ENCODE measurements at places on chromosomes 6 and 20.

- H3K27ac ChIP-seq, result no peak overlapping the region
- H3K27me3 ChIP-seq, result peaks cover 1% of the 10 kb centered on the region
- H3K4me3 ChIP-seq, result no peak overlapping the region
- no peak for DNase-seq
These were observed 871.5 kb downstream of the QKI start for GRCh38 chr6:164286011-164286410.

GRCh38 chr20:60877071-60877857, 374.8 kb upstream of the CDH4 start:
- no peaks in the 10 kb centered on the region for H3K36me3 ChIP-seq
- no peaks in the 10 kb centered on the region for H3K4me1 ChIP-seq

DNA sequence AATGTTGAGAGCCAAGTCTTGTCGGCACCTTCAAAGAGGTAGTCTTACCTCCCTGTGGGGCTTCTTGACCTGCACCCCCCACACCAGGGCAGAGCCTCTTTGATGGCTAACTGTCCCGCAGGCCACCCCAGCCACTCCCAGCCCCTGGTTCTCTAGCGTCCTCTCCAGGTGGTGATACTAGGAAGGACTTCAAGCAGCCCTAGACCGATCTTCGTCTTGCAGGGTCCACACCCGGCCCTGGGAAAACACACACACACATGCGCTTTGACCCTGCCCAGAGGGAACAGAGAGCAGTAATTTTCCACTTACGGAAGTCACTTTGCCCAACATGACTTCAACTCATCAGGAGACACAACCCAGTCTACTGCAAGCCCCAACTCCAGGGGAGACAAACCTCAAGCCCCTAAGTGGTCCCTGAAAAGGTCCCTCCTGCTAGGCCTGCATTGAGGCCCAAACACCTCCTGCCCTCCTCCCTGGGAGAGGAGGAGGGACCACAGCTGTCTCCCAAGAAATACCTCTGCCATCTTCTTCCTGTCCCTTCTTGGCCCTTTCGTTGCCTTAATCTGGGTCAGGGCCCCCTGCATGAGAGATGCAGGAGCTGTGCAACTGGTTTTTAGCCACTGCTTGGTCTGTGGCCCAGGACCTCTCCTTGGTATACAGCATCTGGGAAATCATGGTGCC, 2.9 kb upstream of the BPIFB1 start:
- DNase-seq, result no peak
- H3K27ac ChIP-seq, result no peak overlapping the region
- no peak overlapping the region for H3K4me3 ChIP-seq
- H3K36me3 ChIP-seq, result no peaks in the 10 kb centered on the region
- peaks cover 14% of the 10 kb centered on the region for H3K27me3 ChIP-seq
- no peaks in the 10 kb centered on the region for H3K4me1 ChIP-seq

DNA sequence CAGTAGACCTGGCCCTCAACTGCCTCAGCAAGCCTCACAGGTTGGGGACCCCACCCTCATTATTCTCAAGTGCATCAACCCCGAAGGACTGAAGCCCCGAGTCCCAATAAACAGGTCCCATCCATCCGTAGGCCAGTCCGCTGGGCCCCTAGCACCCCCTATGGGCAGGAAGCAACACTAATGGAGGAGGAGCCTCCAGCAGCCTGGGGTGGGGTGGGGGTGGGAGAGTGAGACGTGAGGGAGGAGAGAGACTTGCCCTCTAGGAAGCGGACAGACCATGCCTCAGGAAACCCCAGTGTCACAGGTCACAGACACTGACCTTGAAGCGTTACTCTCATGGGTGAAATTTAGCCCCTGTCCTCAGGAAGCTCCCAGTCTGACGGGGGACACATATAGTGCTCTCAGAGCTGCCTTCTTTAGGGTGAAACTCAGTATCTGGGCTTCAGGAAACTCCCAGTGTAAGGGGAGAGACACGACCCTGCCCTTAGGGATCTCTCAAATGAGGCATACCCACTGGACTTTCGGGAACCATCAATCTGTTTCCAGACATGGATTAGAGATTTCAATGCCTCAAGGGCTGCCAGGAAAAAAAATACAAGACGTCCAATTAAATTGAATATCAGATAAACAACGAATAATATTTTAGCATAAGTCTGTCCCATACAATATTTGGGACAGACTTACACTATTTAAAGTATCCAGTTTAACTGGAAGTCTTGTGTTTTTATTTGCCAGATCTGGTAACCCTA, 125.8 kb downstream of the MRPL14 start:
- no peak for DNase-seq
- no peak overlapping the region for H3K27ac ChIP-seq
- no peaks in the 10 kb centered on the region for H3K4me1 ChIP-seq
- H3K27me3 ChIP-seq, result peaks cover 16% of the 10 kb centered on the region
- no peaks in the 10 kb centered on the region for H3K36me3 ChIP-seq
- H3K4me3 ChIP-seq, result peak overlapping the region; percentile 41

- peaks cover 25% of the 10 kb centered on the region for H3K4me1 ChIP-seq
- no peak overlapping the region for H3K4me3 ChIP-seq
- no peak for DNase-seq
- H3K27me3 ChIP-seq, result peaks cover 3% of the 10 kb centered on the region
- H3K27ac ChIP-seq, result no peak overlapping the region
These were observed 173.6 kb downstream of the CDKAL1 start for GRCh38 chr6:20707870-20708269.

GRCh38 chr20:45345104-45345936, 2.9 kb downstream of the SDC4 start:
- H3K4me1 ChIP-seq, result peaks cover 14% of the 10 kb centered on the region
- no peak overlapping the region for H3K4me3 ChIP-seq
- H3K27ac ChIP-seq, result no peak overlapping the region
- H3K36me3 ChIP-seq, result no peaks in the 10 kb centered on the region
- peaks cover 4% of the 10 kb centered on the region for H3K27me3 ChIP-seq

DNA sequence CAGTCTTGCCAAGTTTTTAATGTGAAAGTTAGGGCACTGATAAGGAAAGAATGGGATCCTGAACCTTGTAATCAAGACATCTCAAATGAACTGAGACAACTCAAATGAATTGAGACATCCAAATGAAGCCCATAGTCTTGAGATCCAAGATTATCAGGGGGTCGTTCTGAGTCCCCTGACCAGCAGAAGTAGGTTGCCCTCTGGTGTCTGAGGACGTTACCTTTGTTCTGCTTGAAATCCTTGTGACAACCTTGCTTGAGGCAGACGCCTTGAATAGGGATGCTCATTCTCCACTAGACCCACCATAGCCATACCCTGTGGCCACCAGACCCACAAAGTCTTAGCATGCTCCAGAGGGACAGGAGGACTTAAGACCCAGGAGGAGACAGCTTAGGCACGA, 37.7 kb downstream of the ZBTB9 start:
- no peak overlapping the region for H3K4me3 ChIP-seq
- no peaks in the 10 kb centered on the region for H3K27me3 ChIP-seq
- H3K36me3 ChIP-seq, result no peaks in the 10 kb centered on the region
- peak overlapping the region; percentile 40 for H3K27ac ChIP-seq

- no peak for DNase-seq
- no peak overlapping the region for H3K4me3 ChIP-seq
- no peaks in the 10 kb centered on the region for H3K36me3 ChIP-seq
- peaks cover 2% of the 10 kb centered on the region for H3K27me3 ChIP-seq
- no peak overlapping the region for H3K27ac ChIP-seq
- H3K4me1 ChIP-seq, result no peaks in the 10 kb centered on the region
These were observed 56.5 kb downstream of the QRSL1 start for GRCh38 chr6:106685833-106686232.

- no peaks in the 10 kb centered on the region for H3K27me3 ChIP-seq
- no peaks in the 10 kb centered on the region for H3K4me1 ChIP-seq
- DNase-seq, result no peak
- no peak overlapping the region for H3K27ac ChIP-seq
- H3K36me3 ChIP-seq, result peaks cover 3% of the 10 kb centered on the region
- no peak overlapping the region for H3K4me3 ChIP-seq
These were observed 261.4 kb upstream of the TFAP2D start for GRCh38 chr6:50451826-50452400.

- H3K27ac ChIP-seq, result no peak overlapping the region
- H3K36me3 ChIP-seq, result peaks cover 4% of the 10 kb centered on the region
- no peak overlapping the region for H3K4me3 ChIP-seq
- DNase-seq, result no peak
- no peaks in the 10 kb centered on the region for H3K4me1 ChIP-seq
These were observed 14.2 kb upstream of the DHX35 start for GRCh38 chr20:38947931-38948362.

GRCh38 chr6:51619042-51619799, 468.2 kb downstream of the PKHD1 start:
- no peaks in the 10 kb centered on the region for H3K4me1 ChIP-seq
- H3K27me3 ChIP-seq, result peaks cover 2% of the 10 kb centered on the region
- no peak overlapping the region for H3K27ac ChIP-seq
- no peak for DNase-seq
- H3K4me3 ChIP-seq, result no peak overlapping the region

DNA sequence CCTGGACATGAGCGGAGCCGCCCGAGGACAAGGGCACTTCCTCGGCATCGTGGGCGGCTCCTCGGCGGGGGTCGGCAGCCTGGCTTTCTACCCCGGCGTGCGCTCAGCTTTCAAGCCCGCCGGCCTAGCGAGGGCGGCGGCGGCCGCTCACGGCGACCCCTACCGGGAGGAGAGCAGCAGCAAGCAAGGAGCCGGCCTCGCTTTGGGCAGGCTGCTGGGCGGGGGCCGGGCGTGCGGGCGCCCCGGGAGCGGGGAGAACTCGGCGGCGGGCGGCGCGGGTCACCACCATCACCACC, 6.7 kb downstream of the PRDM13 start:
- H3K27me3 ChIP-seq, result peaks cover 14% of the 10 kb centered on the region
- peaks cover 34% of the 10 kb centered on the region for H3K4me1 ChIP-seq
- no peak for DNase-seq
- no peaks in the 10 kb centered on the region for H3K36me3 ChIP-seq
- no peak overlapping the region for H3K27ac ChIP-seq

DNA sequence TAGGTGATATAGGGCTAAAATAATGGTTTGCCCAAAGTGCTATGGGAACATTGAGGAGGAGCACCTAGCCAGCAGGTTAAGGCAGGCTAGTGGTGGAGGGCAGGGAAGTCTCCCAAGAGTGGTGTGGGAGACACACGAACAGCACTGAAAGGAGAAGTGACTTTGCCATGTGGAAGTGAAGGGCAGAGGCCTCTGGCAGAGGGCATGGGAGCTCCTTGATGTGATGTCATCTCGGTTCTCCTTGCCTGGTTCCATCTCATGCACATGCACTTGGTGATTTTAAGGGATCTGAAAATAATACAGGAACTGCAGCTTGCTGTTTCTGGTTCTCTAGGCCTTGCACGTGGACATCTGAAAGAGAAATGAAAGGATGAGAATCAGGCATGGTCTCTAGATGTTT, 4.7 kb upstream of the MAP3K4 start:
- peaks cover 3% of the 10 kb centered on the region for H3K36me3 ChIP-seq
- H3K27me3 ChIP-seq, result peaks cover 8% of the 10 kb centered on the region
- no peak for DNase-seq
- peaks cover 6% of the 10 kb centered on the region for H3K4me1 ChIP-seq
- H3K27ac ChIP-seq, result no peak overlapping the region

- peaks cover 2% of the 10 kb centered on the region for H3K27me3 ChIP-seq
- no peak overlapping the region for H3K27ac ChIP-seq
- H3K4me1 ChIP-seq, result peaks cover 6% of the 10 kb centered on the region
These were observed 15.0 kb upstream of the ZNF76 start for GRCh38 chr6:35244551-35244950.

GRCh38 chr6:33082702-33083101, 6.9 kb downstream of the HLA-DPB1 start:
- DNase-seq, result no peak
- H3K27ac ChIP-seq, result peak overlapping the region; percentile 29
- H3K27me3 ChIP-seq, result no peaks in the 10 kb centered on the region
- H3K4me1 ChIP-seq, result peaks cover 35% of the 10 kb centered on the region

GRCh38 chr6:37320646-37321045, 33.1 kb upstream of the RNF8 start:
- no peak overlapping the region for H3K4me3 ChIP-seq
- H3K27me3 ChIP-seq, result peaks cover 1% of the 10 kb centered on the region
- H3K27ac ChIP-seq, result no peak overlapping the region
- no peaks in the 10 kb centered on the region for H3K4me1 ChIP-seq
- peaks cover 6% of the 10 kb centered on the region for H3K36me3 ChIP-seq

DNA sequence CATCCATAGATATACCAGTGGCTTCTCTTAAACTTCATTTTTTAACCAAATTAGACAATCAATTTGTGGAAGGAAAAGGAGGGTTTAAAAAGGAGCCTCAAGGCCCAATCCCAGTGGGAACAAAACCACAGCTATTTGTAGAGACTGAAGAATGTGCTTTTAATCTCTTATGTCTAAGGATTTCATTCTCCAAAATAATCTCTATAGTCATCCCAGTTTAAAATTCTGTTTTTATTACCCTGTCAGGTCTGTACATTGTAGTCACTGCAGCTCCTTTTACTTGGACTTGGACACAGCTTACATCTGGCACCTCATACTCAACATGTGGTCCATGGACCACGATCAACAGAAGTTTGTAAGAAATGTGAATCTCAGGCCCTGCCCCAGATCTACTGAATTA, 152.1 kb upstream of the STMND1 start:
- no peak overlapping the region for H3K27ac ChIP-seq
- H3K4me1 ChIP-seq, result no peaks in the 10 kb centered on the region
- no peaks in the 10 kb centered on the region for H3K36me3 ChIP-seq

- H3K27me3 ChIP-seq, result peaks cover 10% of the 10 kb centered on the region
- H3K27ac ChIP-seq, result no peak overlapping the region
- H3K4me3 ChIP-seq, result no peak overlapping the region
- H3K36me3 ChIP-seq, result no peaks in the 10 kb centered on the region
These were observed 71.6 kb upstream of the FBXL4 start for GRCh38 chr6:99019381-99019780.

DNA sequence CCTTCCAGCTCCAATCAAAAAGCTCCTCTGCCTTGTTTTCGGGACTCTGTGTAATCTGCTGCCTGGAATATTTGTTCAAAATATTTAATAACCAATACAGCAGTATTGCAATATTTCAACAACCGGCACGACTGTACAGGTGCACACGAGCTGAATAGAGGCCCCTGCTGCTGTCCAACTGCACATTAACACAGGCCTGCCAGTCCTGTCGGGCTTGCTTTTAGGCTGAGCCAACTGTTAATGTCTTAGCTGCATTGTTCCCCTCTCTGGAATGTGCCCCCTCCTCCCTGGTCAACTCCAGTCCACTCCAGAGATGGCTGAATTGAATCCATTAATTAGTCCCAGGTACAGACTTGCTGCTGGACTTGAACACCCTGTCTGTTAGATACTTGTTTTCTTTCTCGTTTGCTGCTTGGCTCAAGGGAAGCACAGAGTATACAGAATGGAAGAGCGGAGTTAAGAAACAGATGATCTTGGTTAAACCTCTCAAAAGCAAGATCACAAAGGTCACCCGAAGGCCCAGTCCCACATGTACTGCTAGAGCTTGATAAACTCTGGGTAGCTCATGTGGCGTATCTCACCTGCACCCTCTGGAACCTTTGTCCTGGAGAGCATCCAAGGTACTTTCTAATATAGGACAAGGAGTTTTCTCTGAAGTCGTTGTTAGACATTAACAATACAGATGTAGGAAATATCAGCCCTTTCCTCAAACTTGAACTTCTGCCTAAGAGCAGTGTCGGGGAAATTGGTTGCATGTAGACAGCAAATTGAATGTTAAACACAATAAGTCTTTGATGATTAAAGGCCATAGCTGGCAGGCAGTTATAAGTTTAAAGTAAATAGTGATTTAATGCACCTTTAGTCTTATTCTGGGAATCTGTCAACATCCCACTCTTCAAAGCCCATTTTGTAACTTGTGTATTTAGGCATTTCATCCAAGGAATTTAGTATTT, 31.9 kb downstream of the SHLD1 start:
- H3K4me1 ChIP-seq, result no peaks in the 10 kb centered on the region
- DNase-seq, result no peak
- H3K4me3 ChIP-seq, result no peak overlapping the region
- H3K36me3 ChIP-seq, result peaks cover 18% of the 10 kb centered on the region
- no peak overlapping the region for H3K27ac ChIP-seq
